ENCODE measurements at places on chromosomes 2 and 18.

DNA sequence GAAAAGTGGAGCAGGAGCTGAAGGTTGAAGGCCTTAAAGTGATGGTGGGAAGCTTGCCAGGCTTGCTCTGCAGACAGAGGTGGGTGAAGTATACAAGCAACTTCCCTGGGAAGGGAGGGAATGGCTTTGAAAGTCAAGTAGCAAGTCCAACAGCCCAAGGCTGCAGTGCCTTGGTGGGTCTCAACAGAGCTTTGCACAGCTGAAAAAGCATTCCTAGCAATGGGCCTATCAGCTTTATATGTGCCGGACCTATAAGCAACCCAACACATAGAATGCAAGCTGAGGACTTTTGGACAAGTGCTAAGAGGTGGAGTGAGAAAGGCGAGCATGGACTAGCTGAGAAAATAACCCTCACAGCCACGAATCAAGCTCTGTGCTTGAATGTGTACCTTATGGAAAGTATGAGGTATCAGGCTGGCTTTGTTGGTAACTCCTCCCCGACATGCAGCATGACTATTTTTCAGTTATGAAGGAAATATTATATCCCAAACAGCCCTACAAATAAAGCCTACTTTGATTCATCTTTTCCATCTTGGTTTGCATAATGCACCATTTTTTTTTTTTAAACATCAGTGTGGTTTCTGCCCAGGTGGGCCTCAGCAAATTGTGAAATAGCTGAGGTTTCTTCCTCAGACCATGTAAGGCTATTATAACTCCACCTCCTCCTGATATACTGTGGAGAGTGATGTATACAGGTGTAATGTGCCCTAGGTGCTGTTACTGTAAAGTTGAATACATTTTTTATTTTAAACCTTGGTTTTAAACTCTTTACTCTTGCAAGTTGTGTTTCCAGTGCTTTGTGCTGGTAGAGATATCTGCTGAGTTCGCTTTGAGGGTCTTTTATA is 241.4 kb upstream of the CXCR4 start:
- no peak for DNase-seq

DNA sequence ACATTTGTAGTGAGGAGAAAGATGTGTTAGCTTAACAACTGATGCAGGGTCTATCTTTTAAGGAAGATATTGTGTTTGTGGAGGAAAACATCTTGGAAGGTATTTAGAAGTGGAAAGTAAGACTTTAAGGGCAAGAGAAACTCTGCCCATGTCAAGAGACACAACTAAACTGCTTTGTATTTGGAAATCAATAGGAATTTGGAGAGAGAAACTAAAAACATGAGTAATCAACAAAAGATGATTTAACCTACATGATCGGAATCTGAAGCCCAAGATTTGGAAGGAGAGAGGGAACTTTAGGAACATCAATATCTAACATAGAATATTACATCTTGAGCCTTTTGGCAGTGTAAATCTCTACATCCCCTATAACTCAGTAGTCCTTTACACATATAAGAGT is 184.2 kb upstream of the COL3A1 start:
- no peak for DNase-seq

GRCh38 chr2:62473246-62473827 is 32.7 kb downstream of the TMEM17 start:
- no peak for DNase-seq

DNA sequence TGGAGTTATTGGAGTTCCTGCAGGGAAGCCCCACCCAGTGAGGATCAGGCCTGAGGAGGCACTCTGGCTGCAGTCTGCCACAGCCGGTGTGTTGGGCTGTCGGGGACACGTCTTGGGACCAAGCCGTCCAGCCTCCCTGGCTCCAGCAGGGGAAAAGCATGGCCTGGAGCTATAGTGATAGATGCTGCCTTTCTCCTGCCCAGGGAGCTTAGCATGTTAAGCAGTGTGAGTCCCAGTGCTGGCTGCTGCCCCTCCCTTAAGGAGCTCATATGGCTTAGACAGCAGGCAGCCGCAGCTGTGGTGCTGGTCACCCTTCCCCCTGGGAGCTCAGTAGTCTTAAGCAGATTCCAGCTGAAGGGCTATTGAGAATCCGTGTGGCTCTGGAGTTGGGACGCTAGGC is 78.9 kb downstream of the CERS6 start:
- DNase-seq, result peak; percentile 24

DNA sequence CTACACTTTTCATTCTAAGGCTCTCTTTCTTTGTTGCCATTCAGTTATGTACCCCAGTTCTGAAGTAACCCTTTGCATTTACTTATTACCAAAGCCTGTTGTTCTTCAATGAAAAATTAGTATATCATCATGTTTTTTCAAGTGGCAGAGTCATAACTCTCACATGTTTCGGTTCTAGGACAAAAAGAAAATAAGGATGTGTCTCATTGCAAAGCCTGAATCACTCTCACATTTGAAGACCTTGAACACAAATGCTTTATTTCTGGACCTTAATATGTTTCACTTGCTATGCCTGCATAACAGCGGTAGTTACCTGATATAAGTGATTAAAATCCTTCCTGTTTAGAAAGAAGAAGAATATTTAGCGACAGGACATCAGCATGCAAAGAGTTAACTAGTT is 49.1 kb downstream of the ZEB2 start:
- no peak for DNase-seq

GRCh38 chr2:240466579-240467148 is 31.2 kb downstream of the GPC1 start:
- DNase-seq, result peak; percentile 30

GRCh38 chr2:124585277-124585676 is 560.2 kb downstream of the CNTNAP5 start:
- no peak for DNase-seq

GRCh38 chr2:121944072-121944831 is 188.8 kb downstream of the TSN start:
- DNase-seq, result peak; percentile 60

DNA sequence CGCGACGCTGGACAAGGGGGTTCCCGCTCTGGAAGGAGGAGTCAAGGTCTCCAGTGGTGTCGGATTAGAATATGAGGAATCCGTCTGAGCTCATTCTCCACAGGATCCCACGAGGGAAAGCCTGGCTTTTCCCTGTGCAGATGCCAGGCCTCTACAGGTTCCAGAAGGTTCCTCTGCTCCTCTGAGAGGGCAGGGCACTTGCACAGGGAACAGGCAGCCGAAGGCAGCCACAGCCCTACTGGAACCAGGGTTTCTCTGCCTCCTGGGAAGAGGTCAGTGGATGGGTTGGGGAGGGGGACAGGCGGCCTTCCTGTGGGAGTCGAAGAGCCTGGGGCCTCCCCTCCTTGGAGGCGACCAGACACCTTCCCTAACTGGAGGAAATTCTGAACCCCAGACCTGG is 1.7 kb upstream of the AQP12A start:
- DNase-seq, result no peak

DNA sequence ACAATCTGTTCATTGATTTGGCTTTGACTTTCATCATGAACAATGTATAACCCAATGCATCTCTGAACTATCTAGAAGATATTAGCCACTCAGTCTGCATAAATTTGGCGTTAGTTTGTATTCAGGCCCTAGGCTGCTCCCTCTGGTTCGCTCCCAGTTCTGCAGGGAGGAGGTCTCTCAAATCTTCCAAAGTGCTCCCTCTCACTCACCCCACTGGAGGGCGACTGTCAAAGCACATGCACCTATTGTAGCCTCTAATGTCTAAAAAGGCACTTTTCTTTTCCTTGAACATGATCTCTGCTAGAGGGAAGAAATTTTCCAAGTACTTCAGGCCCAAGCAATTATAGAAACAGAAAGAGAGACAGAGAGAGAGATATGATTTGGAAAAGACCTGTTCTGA is 291.5 kb downstream of the TDRD15 start:
- no peak for DNase-seq

DNA sequence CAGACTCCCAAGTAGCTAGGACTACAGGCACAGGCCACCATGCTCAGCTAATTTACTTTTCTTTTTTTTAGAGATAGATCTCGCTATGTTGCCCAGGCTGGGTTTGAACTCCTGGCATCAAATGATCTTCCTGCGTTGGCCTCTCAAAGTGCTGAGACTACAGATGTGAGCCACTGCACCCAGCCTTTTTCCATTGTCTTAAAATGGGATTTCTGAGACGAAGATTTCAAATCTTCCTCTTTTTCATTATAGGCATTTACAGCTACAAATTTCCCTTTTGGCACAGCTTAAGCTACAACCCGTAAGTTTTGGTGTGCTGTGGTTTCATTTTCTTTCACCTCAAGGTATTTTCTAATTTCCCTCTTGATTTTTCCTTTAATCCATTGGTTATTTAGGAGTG is 8.6 kb downstream of the GNLY start:
- no peak for DNase-seq

DNA sequence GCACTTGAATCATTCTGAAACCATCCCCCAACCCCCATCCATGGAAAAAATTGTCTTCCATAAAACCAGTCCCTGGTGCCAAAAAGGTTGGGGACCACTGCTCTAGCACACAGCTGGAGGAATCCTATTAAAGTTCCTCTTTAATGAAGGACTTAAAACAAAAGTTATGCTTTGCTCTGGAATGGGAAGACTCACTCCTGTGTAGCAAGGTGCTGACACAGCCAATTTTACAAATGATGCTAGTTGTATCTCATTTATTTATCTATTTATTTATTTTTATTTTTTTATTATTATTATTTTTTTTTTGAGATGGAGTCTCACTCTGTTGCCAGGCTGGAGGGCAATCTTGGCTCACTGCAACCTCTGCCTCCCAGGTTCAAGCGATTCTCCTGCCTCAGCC is 58.9 kb upstream of the NDUFV2 start:
- DNase-seq, result no peak

DNA sequence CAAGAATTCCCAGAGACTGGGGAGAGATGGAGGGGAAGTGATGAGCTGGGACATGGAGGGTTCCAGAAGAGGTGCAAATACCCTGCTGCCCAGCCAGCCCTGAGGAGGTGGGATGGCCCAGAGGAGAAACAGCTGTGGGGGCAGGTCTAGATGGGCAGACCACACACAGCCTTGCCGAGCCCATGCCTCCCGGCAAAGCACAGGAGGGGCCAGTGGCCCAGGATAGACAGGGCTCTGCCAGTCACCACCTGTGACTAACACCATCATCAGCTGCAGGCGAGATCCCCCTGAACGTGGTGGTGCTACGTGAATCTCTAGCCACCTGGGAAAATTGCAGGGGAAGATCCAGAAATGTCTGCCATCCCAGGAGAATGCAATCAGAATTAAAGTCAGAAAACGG is 39.4 kb downstream of the SCTR start:
- DNase-seq, result no peak

DNA sequence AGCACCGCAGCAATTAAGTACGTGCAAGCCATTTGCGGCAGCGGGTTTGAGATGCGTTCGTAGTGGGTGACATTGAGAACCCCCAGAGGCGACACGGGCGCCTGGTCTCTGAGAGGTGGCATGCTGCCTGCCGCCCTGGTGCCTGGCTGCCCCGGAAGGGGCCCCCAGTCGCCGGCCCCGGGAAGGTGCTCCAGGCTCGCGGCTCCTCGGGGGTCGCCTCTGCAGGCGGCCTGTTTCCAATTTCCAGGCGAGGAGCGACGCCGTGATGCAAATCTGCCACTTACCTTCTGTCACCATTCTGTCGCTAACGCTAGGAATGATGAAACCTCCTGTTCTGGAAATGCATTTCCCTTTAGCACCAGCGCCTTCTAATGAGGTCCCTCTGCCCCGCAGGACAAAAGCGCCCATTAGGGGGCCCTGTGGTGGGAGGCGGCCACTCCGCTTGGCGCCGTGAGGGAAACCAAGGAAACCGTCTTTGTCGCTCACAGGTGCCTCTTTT is 13.0 kb downstream of the KIF5C start:
- DNase-seq, result peak; percentile 72

DNA sequence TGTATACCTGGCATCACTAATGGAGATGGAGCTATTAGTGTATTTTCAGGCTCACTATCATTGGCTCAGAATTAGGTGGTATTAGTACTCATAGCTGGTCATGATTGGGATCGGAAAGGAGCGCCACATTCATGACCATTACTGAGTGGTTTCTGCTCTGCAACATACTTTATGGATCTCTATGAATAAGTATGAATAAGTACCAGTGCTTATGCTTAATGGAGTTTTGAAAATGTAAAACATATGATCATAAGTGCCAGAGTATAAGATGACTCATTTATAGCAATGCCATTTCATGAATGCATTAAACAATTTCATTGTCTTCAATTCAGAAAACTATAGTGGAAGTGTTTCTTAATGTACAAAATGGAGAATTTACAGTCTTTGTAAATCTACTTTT is 156.7 kb downstream of the GALNT3 start:
- DNase-seq, result no peak

- DNase-seq, result no peak
These were observed 7.0 kb downstream of the CHCHD5 start for GRCh38 chr2:112591413-112591812.

DNA sequence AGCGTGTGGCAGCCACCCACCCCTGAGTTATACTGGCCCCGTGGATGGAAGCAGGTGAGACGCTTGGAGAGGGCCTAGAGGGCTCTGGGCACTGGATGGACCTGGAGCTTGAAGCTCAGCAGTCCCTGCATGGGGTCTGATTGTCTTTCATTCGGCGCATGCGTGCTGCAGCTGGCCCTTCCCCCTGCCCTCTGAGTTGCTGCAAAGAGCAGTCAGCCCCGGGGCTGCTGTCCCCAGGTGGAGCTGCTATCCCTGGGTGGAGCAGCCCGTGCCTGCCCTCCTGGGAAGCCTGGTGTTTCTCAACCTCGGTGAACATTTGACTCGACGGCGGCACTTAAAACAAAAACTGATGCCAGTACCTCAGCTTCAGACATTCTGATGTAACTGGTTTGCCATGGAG is 29.6 kb downstream of the IGFBP5 start:
- peak; percentile 85 for DNase-seq

- DNase-seq, result no peak
These were observed 33.8 kb downstream of the SDC1 start for GRCh38 chr2:20190876-20191713.

GRCh38 chr2:46917628-46918027 is 2.0 kb upstream of the MCFD2 start:
- DNase-seq, result no peak

- peak; percentile 68 for DNase-seq
These were observed at the start of gene GPR75 for GRCh38 chr2:53859206-53860181. Gene GPR75, minus strand, starts transcription at chr2:53859967. Its CDS starts 5,211 bp downstream, at chr2:53854756.

GRCh38 chr2:2812117-2812516 is 481.0 kb upstream of the MYT1L start:
- DNase-seq, result no peak

GRCh38 chr18:37343542-37343851 is 222.1 kb downstream of the CELF4 start:
- DNase-seq, result no peak

GRCh38 chr18:79275461-79275860 is 120.3 kb upstream of the NFATC1 start:
- no peak for DNase-seq

- DNase-seq, result no peak
These were observed 4.6 kb downstream of the TMEM163 start for GRCh38 chr2:134714228-134714627.

GRCh38 chr18:38571651-38572050 is 1006.1 kb upstream of the CELF4 start:
- no peak for DNase-seq
